ENCODE measurements at places on chromosomes 4 and X.

DNA sequence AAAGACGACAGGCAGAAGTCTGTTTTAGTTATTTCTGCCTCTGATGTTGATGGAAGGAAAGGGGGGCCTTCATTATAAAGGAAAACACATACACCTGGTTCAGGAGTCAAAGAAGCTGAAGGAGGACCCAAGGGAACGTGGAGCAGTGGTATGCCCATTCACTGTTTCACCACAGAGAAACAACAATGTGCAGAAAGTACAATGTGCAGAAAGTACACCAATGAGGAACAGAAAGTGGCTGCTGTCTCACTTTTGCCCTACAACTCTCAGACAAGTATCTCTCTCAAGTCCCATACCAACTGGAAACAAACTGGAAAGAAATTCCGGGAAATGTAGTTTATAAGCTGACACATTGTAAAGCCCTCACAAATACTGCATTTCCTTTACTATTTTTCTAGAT lies 564.5 kb downstream of the TRAM1L1 start:
- DNase-seq = no peak

GRCh38 chrX:9737363-9737762 lies 28.3 kb downstream of the GPR143 start:
- no peak for DNase-seq

GRCh38 chrX:132270699-132271098 lies 51.5 kb upstream of the RAP2C start:
- no peak for DNase-seq

GRCh38 chr4:84956014-84956413 lies 10.5 kb downstream of the WDFY3 start:
- no peak for DNase-seq

DNA sequence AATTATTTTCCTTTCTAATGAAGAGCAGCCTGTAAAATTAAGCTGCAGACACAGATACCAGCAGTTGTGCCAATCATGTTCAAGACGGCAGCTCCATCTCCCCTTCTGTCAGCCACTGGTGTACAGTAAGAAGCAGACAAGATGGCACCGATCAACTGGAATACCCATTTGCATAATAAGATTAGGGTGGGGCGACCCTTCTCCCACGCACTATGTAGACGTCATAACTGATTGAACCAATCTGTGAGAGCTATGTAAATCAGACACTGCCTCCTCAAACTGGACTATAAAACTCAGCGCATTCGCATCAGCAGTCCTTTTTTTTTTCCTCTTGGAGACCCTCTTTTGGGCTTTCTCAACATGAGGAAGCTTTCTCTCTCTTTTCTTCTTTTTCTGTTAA lies 40.4 kb upstream of the INTS6L start:
- DNase-seq = no peak

DNA sequence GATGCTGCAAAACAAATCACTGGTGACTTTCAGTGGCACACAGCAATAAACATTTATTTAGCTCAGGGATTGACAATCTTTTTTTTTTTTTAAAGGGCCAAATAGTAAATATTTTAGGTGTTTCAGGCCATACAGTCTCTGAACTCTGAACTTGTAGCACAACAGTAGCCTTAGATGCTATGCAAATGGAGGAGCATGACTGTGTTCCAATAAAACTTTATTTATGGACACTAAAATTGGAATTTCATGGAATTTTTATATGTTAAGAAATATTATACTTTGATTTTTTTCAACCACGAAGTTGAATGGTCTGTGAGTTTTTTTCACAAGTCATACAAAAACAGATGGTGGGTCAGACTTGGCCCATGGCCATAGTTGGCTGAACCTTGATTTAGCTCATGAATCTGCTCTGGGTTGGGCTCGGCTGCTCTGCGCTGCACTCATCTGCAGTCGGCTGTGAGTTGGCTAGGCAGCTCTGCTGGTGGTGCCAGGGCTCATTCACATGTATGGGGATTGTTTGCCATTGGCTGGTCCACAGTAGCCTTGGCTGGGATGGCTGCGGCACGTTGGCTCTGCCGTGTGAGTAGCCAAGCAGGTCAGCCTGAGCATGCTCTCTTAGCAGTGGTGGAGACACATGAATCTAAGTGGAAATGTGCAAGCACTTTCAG lies 231.7 kb upstream of the PGRMC2 start:
- no peak for DNase-seq

GRCh38 chr4:81427344-81427821 lies 44.3 kb downstream of the RASGEF1B start:
- no peak for DNase-seq

DNA sequence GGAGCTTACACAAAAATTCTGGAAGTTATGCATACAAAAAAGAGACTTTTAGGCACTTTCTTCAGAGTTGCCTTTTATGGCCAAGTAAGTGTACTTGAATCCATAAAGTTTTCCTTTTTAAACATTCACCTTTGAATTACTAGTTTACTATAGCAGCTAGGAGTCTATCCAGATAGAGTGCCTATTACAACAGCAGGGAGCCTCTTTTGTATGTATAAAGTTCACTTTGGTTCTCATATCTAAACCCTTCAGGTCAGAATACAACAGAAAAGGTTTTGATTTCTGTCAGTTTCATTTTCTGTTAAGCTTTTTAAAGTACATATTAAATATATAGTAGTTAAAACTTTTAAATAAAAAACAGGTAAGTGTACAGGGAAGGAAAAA lies 51.4 kb upstream of the IL13RA1 start:
- no peak for DNase-seq

DNA sequence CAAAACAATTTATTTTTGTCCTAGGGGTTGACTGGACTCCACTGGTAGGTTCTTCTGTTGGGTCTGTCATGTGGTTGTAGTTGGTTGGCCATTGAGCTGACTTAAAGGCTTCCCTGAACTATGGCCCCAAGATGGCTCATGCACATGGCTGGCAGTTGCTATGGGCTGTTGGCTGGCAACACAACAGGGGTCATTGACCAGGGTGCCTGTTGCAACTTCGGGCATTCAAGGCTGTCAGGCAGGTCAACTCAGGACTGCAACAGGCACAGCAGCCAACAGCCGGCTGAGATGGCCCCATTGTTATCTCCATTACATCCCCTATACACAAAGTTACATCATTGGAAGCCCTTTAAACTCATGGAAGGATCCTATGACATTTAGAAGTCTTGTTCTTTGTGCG lies 109.7 kb upstream of the CPEB2 start:
- DNase-seq = no peak

GRCh38 chr4:82820689-82821088 lies 22.1 kb upstream of the SCD5 start:
- DNase-seq = no peak

DNA sequence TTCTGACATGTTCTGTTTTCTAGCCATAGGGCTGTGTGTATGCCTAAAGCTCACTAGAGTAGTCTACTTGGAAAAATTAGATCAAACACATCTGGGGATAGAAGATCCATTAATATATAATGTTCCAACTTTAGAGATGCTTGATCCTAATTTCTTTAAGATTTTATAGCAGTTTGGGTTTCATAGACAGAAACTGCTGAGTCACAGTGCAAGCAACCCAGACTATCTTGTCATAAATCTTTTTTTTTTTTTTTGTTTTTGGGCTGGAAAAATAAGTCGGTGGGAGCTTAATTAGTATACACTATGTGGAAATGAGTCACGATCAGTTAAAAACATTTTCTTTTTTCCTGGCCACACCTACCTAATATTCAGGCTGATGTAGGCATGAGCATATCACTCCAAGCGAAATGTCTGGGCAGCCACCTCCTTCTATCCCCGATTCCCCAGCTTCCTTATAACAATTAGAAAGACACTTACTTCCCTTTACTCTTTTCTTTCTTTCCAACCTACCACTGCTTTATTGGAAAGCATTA lies 58.2 kb upstream of the CASK start:
- no peak for DNase-seq

DNA sequence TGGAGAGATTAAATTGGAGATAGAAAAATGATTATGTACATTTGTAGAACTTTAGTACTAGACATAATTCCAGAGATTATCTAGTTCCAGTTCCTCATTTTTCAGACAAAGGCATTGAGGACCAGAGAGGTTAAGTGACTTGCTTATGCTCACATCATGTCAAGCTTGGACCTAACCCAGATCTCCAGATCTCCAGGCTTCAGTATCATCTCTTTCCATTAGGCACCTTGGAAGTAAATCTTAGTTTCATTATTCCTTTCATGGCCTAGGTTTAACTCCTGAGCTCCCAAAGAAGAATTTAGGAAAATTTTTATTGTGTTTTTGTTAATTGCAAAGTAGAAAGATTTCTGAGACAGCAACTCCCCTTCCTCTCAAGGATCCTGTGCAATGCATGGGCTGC lies 148.8 kb downstream of the GATB start:
- no peak for DNase-seq

DNA sequence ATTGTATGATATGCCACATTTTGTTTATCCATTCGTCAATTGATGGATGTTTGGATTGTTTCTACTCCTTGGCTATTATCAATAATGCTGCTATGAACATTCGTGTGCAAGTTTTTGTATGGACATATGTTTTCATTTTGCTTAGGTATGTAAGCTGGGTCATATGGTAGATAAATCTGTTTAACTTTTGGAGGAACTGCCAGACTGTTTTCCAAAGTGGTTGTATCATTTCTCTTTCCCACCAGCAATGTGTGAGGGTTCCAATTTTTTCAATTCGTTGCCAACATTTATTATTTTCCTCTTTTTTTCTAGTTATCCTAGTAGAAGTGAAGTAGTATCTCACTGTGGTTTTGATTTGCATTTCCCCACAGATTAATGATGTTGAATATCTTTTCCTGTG lies 71.8 kb downstream of the DIAPH2 start:
- no peak for DNase-seq

- DNase-seq = peak; percentile 44
Observed at GRCh38 chr4:110087070-110087708, 111.2 kb downstream of the ELOVL6 start.

DNA sequence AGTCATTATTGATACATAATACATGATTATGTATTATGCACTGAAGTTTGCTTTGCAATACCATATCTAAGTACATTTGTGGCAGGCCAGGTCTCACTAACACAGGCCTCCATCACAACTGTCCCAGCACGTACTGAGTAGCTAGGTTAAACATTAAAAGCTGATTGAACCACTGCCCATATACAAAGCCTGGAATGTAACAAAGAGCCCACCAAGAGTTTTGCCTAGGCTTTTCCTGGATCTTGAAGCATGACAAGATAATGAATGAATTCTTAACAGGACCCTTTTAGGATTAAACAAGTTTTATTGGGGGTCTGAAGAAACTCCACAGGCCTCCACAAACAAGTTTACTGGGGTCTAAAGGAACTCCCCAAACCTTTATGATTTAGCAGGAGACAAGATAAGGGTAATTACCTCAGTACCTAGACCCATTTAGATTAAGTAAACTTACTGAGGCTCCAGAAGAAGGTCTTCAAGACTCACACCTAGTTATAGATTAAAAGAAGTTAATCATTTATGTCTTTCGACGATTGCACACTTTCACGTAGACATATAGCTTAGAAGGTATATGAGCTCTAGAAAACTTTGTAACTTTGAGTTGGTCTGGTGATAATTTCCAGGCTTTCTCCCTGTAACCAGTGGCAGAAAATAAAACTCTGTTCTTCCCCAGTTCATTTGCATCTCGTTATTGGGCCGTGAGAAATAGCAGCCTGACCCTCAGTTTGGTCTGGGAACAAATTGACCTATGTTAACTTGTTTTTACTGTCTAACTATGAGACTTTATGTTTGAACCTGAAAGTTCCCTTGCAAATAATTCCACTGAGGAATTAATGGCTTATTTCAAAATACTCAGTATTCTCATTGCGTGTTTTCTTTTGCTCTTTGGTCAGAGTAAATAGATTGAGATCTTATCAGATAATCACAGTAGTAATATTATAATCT lies 84.8 kb downstream of the PHEX start:
- no peak for DNase-seq

DNA sequence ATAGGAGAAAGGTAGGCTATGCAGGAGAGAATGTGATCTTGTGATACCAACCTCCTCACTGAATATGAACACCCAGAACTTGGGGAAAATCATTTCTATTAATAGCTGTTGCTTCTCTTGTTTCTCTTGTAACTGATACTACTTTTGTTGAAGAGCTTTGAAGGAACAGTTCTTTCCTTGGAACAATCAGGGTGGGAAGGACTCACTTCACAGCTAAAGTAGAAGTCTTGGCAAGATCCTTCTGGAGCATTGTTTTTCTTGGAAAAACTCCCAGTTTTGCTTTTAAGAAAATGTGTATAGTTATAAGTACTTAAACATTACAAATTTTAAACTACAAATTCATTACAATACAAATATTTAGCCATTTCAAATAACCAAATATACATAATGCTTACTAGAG lies 19.1 kb upstream of the XK start:
- DNase-seq = no peak

DNA sequence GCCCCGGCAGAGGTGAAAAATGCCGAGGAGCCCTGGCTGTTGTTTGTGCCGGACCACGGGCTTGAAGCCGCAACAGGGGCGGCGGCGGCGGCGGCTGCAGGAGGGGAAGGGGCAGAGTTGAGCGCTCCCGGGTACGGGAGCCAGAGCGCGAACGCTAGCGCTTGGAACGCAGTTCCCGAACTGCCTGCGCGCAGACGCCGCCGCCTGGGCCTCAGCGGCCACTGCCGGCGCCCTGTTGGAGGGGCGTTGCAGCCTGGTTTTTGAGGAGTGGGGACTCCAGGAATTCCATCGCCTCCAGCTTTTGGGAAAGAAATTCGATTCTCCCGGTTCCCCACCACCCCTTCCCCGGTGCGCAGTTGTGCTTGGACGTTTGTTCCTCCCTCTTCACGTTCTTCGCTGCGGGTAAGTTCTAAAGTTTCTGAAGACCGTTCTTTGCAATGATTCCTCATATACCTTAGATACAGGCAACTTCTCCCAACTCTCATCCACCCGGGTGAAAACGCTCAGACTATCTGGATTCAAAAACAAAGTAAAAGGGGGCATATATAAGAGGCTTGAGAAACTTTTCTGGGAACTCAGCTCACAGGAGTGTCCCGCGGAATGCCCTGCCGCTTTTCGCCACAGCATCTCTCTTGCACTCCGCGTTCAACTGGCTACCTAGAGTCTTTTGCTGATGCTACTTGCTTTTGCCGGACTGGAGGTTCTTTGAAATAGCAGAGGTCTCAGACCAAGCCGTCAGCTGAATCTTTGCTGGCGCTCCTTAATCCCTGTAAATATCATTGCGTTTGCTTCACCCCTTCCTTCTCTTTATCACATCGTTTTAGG lies 1.0 kb downstream of the FAT4 start:
- no peak for DNase-seq

- no peak for DNase-seq
Observed at GRCh38 chrX:111244235-111244750, 26.0 kb downstream of the CAPN6 start.
